ENCODE measurements at places on chromosomes 6 and 20.

DNA sequence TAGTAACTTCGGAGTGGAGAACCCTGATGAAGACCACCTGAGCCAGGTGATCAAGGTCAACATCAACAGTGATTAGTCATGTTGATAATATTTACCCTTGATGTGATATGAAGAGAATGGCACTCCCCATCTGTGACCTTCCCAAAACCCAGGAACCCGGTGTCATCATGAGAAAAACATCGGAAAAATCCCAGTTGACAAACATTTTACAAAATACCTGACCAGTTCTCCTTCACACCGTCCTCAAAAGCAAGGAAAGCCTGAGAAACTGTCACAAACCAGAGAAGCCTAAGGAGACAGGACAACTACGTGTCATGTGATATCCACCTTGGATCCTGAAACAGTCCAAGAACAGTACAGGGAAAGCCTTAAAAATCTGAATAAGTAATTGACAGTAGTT lies 197.3 kb downstream of the ZMYND8 start:
- no peak for DNase-seq

- peak; percentile 26 for DNase-seq
Observed at GRCh38 chr6:5025911-5026819, 22.3 kb upstream of the RPP40 start.

GRCh38 chr6:166005401-166005943 lies 162.2 kb downstream of the TBXT start:
- peak; percentile 26 for DNase-seq

DNA sequence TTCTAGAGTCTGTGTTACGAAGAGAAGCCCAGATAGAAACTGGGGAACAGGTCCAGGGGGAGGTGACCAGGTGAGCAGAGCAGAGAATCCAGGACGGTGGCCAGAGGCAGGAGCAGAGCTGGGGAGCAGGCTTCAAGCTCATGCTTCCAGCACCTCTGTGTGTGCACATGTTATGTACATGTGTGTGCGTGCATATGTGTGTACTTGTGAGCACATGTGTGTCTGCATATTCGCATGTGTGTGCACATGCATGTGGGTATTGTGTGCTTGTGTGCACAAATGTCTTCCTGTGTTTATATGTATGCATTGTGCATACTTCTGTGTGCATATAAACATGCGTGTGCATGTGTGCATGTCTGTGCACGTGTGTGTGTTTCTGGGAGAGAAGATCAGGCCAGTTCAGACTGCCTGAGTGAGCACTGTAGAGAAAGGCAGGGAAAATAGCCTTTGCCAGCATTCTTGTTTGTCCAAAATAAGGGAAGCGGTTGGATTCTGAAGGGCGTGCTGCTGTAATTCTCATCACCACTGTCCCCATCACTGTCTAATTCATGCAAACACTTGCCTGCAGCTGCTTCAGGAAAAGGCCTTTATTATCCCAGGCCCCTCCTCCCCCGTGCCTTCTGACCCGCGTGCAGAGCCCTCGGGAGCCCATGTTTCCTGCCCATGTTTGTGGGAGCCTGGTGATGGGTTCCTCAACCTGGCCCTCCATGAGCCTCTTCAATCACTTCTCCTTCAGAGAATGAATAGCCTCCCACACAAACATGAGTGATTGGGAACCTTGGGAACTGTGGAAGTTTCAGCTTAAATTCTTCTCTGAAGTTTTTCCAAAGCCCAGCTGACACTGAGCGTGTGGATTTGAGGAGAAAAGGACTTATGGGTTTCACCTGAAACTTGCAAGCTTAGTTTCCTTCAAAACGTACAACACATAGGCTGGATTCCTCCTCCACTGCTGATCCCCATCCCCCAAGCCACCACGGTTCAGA lies 161.7 kb upstream of the AFDN start:
- DNase-seq, result peak; percentile 59

DNA sequence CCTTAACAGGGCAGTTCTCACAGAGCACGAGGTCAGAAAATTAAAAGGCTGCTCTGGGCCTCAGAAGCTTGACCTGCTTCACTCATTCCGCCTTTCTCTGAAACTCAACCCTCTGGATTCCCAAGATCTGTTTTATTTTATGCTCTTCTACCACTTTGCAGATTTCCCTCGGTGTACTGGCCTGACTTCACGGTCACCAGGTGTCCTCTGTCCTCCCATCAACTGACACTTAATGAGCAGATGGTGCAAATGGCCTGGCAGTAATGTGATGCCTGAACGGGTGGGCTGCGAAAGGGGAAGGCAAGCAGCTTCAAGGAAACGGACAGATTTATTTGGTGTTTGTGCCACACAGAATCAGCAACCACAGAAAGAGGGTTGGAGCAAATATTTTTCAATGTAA lies 169.7 kb upstream of the TFAP2D start:
- DNase-seq, result no peak
